ENCODE measurements at places on chromosomes 4 and X. TPM values are rescaled to one million over a fixed set of nuclear protein-coding genes. Genes with fewer than 3 reads are reported as not detected.

DNA sequence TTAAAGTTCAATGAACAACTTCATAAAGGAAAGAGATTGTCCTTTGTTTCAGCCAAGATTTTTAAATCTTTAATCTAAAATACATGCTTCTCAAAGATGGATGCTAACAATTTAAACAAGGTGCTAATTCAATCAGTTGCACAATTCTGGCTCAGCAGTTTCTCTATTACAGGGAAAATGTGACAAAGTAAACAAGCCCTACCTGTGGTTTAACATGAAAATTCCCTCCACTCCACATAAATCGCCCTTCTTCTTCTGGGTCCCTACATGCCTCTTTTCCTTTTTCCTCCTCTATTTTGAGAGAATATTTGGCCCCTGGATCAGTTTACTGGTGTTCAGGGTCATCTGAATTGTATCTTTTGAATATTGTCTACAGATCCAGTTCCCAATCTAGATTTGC is 80.6 kb downstream of the FRYL start:
- DNase-seq = no peak

DNA sequence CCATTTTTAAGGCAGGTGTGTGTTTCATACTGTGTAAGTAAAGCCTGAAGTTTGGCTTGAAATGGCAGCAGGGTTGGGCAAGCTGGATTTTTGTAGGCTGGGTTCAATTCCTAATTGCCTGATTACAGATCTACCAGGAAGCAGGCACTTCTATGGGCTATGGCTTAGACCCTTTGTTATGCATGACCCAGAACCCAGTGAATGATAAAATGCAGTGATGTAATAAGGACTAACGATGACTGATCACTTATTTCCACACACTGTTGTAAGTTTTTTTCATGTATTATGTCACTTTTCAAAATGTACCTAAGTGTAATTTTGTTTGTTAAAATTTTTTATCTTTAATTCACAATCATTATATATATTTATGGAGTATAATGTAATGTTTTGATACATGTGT is 8.6 kb downstream of the LANCL3 start:
- no peak for DNase-seq

DNA sequence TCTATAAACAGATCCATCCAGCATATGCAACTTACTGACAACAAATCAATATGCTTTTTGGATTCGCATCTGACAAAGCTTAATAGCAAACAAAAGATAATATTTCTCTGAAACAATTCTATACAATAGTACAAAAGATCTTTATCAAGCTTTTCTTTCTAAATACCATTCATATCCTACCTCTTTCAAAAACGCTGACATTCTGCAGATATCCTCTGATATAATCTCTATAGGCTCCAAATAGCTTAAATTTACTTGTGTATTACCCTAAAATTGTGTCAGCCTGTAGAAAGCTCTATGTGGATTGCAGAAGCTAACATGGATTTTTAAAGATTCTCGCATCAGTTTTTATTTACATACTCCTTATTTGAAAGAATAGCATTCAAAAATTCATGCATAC is 260.6 kb downstream of the GASK1B start:
- DNase-seq = no peak

Gene PFKFB1
- total RNA-seq = not detected

Gene ENAM
- not detected for total RNA-seq

Gene PPP2R3B
- 103 TPM for total RNA-seq

Gene ARX
- total RNA-seq = not detected
